Activated CD8-positive, alpha-beta T cell treated with anti-CD3 and anti-CD28 coated beads, Interleukin-2, amount 10 ng/mL, durations not matched to agents 7 days and 5 days (primary cell): ENCODE measurements at places on chromosomes 16 and 17. TPM values are rescaled to one million over a fixed set of nuclear protein-coding genes. Genes with fewer than 3 reads are reported as not detected.

- no peak for DNase-seq
Observed at GRCh38 chr16:63337264-63337663, 1301.0 kb upstream of the CDH8 start.

- no peak for DNase-seq
Observed at GRCh38 chr17:70049801-70050591, 25.0 kb upstream of the KCNJ16 start.

DNA sequence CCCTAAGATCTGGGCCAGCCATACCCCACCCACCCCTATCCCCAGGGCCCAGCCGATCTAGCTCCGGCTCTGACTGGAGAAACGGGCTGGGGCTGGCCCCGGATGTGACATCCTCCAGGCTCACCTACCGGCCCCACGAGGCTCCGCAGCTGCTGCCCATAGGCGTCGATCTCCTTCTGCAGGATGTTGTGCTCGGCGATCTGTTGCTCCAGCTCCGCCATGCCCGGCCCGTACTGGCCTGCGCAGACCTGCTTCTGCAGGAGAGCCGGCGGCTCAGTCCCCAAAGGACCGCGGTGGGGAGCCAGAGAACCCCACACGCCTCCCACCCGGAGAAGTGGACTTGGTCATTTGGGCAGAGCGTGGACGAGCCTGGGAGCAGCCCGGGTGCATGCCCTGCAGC is 4.8 kb downstream of the EVPL start:
- DNase-seq: no peak

GRCh38 chr17:82545071-82545462 is 25.5 kb downstream of the FOXK2 start:
- DNase-seq: no peak

DNA sequence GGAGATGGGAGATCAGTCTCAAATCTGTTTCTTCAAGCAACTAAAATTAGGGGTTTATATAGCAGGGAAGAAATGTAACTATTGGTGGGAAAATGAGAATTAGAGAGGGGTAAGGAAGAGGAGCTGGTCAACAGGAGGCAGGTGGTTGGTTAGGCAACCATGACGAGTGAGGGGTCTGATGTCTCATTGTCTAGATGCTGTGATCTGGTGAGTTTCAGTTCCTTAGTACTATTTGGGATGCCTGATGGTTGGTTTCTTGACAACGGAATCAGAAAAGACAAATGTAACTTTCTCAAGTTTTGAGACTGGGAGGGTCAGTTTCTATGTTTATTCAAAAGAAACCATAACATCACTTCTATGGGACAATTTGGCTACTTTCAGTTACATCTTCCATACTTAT is 415.3 kb upstream of the C16orf82 start:
- no peak for DNase-seq

Gene OTOA
- not detected for total RNA-seq

Gene CIBAR2
- not detected for total RNA-seq

DNA sequence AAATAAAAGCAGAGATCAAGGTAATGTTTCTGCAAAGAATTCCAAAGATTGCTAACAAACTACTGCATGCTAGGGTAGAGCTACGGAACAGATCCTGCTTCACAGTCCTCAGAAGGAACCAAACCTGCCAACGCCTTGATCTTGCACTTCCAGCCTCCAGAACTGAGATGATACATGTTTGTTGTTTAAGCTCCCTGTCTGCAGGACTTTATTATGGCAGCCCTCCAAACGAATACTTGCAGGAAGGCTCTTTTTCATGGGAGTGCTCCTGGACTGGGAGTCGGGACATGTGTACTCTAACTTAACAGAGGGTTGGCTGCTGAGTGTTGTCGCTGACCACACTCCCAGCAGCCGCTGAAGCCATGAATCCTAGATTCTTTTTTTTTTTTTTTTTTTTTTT is 808.8 kb upstream of the EEF2KMT start:
- DNase-seq: no peak

Gene THOC6
- 57.4 TPM for total RNA-seq

Gene HAP1
- total RNA-seq: 0.11 TPM

Gene NOG
- 0.63 TPM for total RNA-seq
